ENCODE measurements at places on chromosomes 2 and 18. TPM values are rescaled to one million over a fixed set of nuclear protein-coding genes. Genes with fewer than 3 reads are reported as not detected.

GRCh38 chr18:69866212-69866611 is 81.5 kb downstream of the CD226 start:
- no peak overlapping the region for H3K4me3 ChIP-seq
- DNase-seq = no peak
- H3K4me1 ChIP-seq = no peaks in the 10 kb centered on the region
- H3K27ac ChIP-seq = no peak overlapping the region
- no peaks in the 10 kb centered on the region for H3K36me3 ChIP-seq

GRCh38 chr2:69521747-69522146 is 84.5 kb upstream of the NFU1 start:
- no peak overlapping the region for H3K4me3 ChIP-seq
- H3K36me3 ChIP-seq = peaks cover 99% of the 10 kb centered on the region
- DNase-seq = no peak
- H3K27me3 ChIP-seq = no peaks in the 10 kb centered on the region
- no peaks in the 10 kb centered on the region for H3K4me1 ChIP-seq

DNA sequence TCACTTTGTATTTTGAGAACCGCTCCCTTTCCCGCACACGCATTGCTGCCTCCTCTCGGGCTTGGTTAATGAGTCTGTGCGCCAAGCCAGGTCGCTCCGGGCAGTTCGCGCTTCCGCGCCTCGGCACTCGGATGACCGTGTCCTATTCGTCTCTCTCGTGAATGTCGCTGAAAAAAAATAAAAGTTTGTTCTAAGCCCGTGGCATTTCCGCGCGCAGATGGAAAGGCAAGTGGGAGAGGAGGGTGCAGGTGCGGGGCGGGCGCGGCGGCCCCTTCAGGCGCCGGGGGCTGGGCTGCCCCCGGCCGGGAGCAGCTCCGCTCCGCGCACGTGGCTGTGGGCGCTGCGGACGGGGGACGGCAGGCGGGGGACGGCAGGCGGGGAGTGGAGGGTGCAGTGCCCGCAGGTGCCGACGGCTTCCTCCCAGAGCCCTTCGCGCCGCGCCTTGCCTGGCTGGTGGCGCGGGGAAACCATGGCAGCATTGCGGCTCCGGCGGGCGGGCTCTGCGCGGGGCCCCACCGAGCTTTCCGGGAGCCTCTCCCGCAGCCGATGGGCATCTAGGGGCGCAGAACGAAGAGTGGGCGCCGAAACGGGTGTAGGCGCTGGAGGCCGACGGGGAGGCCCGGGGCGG is 159.6 kb upstream of the SIX2 start:
- no peak for DNase-seq
- peaks cover 36% of the 10 kb centered on the region for H3K27me3 ChIP-seq
- H3K27ac ChIP-seq = no peak overlapping the region
- H3K4me3 ChIP-seq = peak overlapping the region; percentile 42
- peaks cover 20% of the 10 kb centered on the region for H3K4me1 ChIP-seq

DNA sequence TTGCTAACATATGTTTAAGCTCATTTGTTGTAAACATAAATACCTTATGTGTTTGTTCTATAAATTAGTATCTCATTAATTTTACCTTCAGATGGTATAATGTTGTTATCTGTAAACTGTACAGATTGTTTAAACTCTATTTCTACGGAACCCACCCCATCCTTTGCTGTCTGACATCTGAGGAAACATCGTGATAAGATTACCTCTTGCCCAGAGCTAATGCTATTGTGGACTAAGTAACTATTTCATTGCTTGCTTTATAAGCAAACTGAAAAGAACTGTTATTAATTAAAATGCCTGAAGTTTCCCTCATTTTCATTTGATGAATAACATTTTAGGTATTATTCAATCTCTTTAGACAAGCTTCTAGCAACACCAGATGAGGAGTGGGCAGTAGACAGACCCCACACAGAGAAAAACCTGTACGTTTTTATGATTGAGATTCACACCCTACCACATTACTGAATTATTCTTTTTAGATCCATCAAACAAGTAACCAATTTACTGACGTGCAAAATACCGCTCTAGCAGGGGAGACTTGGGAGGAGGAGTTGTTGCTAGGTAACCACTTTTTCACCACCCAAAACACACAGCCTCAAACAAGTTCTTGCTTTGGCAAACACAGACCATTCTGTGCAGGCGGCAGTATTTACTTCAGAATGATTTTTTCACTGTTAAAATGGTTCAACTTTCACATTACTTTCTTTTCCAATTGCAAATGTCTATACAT is 1.9 kb upstream of the SYT4 start:
- H3K27me3 ChIP-seq = peaks cover 4% of the 10 kb centered on the region
- no peaks in the 10 kb centered on the region for H3K36me3 ChIP-seq
- H3K4me1 ChIP-seq = no peaks in the 10 kb centered on the region
- no peak overlapping the region for H3K27ac ChIP-seq

- H3K27ac ChIP-seq = no peak overlapping the region
- no peak for DNase-seq
- H3K4me3 ChIP-seq = no peak overlapping the region
- H3K36me3 ChIP-seq = no peaks in the 10 kb centered on the region
- H3K4me1 ChIP-seq = no peaks in the 10 kb centered on the region
These were observed 94.0 kb upstream of the SULT1C3 start for GRCh38 chr2:108145557-108146326.

- no peak for DNase-seq
- H3K27ac ChIP-seq = no peak overlapping the region
- H3K4me1 ChIP-seq = peaks cover 38% of the 10 kb centered on the region
These were observed 111.0 kb upstream of the MGAT5 start for GRCh38 chr2:134142903-134143302.

DNA sequence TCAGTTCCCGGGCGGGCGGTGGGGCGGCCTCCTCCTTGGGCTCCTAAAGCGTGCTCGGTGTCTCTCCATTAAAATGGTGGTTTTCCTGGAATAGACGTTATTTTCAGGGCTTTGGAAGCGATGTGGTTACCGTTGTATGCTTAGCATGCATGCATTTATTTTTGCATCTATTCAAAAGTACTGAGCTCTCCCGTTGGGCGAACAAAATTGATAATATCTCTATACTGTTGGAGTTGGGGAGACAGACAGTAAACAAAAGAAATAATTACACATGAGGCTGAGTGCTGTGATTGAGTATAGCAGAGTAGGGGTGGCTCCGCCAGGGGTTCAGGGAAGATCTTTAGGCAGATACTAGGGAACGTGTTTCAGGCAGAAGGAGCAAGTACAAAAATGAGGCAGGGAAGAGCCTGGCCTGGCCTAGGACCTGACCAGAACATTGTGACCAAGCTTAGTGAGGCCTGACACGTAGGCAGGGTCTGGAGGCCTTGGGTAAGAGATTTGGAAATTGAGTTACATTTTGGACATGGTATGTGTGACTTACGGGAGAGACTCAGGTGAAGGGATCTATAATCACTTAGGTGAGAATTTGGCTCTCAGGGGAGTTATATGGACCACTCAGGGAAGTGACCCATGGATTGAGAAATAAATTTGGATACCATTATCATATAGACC is 674 bp downstream of the NCAPH start:
- DNase-seq = no peak
- peaks cover 5% of the 10 kb centered on the region for H3K4me1 ChIP-seq
- H3K27ac ChIP-seq = peak overlapping the region; percentile 88
- no peaks in the 10 kb centered on the region for H3K27me3 ChIP-seq
- peak overlapping the region; percentile 65 for H3K4me3 ChIP-seq

DNA sequence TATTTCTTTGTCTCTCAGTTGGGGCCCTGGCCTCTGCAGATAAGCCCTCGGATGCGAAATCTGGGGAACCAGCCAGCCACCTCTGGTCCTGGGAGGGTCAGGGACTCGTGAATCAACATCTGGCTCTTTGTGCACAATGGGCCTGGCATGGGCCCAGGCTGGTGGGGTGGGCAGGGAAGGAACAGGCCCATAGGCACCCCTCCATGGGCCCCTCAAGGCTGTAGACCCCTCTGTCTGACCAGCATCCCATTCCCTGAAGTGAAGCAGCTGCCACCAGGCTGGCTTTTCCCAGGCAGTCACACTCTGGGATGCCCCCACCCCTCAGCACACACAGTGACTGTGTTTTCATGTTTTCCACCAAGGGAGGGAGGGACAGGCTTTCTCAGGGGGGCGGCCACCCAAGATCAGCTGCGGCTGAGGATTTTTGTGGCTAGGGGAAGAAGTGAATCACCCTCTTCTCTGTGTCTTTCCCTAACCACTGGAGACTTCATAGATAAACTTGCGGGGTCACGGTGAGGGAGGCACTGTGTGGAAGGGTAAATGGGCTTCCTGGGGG is 166.0 kb downstream of the AGAP1 start:
- no peaks in the 10 kb centered on the region for H3K27me3 ChIP-seq
- H3K27ac ChIP-seq = no peak overlapping the region
- DNase-seq = no peak
- no peaks in the 10 kb centered on the region for H3K36me3 ChIP-seq

DNA sequence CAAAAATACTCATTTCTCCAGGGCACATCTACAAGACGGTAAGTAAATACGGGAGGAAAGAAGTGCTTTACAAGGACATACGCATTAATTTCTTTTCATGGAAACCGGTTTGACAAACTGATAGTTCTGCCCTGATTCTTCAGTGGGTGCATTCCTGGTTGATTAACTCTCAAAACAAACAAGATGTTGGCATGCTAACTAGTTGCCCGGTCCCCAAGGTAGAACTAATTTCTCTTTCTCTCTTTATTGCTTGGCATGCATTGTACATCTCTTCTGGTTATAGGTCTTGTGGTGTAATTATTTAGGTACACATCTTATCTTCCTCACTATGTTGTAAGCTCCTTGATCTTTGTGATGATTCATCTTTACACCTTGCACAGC is 46.9 kb upstream of the SPATS2L start:
- no peak overlapping the region for H3K27ac ChIP-seq
- H3K4me1 ChIP-seq = no peaks in the 10 kb centered on the region
- DNase-seq = no peak
- H3K27me3 ChIP-seq = no peaks in the 10 kb centered on the region
- no peaks in the 10 kb centered on the region for H3K36me3 ChIP-seq
- H3K4me3 ChIP-seq = no peak overlapping the region

DNA sequence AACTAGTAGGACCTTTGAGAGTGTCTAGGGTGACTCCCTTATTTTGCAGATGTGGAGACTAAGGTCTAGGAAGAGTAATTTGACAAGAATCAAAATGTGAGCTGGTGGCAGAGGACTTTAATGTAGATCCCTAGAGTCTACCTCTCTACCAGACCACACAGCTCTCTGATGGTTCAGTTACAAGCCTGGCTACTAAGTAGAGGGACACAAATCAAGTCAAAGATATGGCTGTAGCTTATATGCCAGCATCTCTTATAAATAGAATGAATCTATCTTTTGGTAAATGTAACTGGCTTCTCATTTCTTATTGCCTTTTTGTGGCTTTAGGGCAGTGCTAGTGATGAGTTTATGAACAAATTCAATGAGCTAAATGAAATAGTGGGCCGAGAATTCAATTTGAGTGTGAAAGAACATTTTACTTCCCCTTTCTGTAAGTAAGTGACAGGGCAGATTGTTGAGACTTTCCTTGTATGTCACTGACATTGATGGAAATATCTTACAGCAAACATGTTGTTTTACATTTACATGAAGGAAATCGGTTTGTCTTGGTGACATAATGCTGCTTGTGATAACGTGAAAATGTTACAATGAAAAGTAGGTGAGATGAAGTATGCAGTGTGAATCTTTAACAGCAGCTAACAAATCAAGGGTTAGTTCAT is 28.3 kb downstream of the CSRNP3 start:
- no peak for DNase-seq
- no peak overlapping the region for H3K4me3 ChIP-seq
- H3K27ac ChIP-seq = no peak overlapping the region
- H3K27me3 ChIP-seq = no peaks in the 10 kb centered on the region
- no peaks in the 10 kb centered on the region for H3K4me1 ChIP-seq

GRCh38 chr2:174172802-174173355 is 75.5 kb downstream of the OLA1 start:
- H3K27ac ChIP-seq = no peak overlapping the region
- H3K4me1 ChIP-seq = no peaks in the 10 kb centered on the region
- no peak overlapping the region for H3K4me3 ChIP-seq
- H3K27me3 ChIP-seq = no peaks in the 10 kb centered on the region

DNA sequence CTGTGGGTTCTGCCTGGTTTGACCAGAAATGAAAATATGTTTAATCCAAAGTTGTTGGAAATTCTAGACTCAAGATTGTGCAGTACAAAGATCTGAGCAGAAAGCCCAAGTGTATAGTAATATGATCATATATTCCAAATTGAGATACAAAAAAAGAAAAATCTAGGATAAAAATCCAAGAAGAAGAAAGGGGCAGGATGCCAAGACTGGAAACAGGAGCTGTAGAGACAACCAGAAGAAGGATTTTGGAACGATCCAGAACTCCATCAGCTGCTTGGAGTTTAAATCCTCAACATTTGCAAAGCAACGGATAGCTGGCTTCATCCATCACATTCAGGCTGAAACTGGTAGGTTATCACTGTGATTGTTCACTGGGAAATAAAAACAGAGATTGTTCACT is 333.6 kb upstream of the UBE2E3 start:
- no peaks in the 10 kb centered on the region for H3K36me3 ChIP-seq
- no peak for DNase-seq
- H3K4me1 ChIP-seq = peaks cover 14% of the 10 kb centered on the region
- H3K27me3 ChIP-seq = no peaks in the 10 kb centered on the region
- H3K4me3 ChIP-seq = no peak overlapping the region

Gene SLC16A14
- 0.68 TPM for total RNA-seq

Gene NT5C1B
- total RNA-seq = not detected

Gene TUBA3E
- total RNA-seq = not detected

Gene CAMKMT
- 14.6 TPM for total RNA-seq
